ENCODE measurements at places on chromosomes 6 and 20.
A peak's percentile ranks its signal among the peaks of the same experiment; 100 is the strongest.

DNA sequence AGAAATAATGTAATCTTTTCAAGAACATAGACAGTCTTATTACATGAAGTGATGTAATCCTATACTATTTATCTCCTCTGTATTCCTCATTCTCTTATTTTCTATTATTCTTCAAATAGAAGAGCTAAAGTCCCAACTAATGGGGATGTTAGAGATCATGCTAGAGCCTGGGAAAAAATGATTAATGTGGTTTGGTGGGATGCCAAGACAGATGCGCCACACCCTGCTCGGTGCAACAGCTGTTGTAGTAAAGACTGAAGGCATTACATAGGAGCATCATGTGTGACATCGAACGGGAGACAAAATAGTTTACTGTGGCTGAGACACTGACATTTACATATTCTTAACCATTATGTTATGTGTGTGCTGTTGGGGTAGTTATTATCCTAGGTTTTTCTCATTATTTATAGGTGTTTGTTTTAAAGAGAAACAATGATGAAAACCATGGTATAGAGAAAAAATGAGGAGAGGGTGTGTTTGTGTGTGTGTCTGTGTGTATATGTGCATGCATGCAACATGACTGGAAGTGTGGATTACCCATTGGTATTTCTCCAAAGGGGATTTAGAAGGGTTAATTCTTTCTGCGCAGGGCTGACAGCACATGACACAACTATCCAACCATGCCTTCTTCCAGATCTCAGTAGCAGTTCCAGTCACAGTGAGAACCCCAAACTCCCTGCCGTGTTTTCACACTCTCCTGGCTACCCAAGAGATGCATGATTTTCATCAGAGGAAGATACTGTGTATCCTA is 155.3 kb downstream of the EYA4 start:
- no peak for DNase-seq

DNA sequence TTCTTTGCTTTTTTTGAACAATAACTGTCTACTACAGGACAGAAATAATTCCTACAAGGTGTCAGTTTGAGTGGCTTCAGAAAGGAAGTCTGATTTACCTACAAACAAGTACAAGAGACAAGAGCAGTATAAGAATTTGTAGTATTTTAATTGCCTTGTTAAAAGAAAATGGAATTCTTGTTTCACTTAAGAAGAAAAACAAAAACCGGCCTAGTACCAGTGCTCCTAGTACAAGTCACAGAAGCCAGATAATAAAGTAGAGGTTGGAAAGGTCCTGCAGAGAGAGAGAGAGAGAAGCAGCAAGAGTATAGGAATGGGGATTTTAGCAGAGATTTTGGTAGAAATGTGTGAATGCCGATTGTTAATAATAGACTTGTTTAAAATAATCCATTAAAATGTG is 6.4 kb downstream of the TAB2 start:
- DNase-seq, result no peak

DNA sequence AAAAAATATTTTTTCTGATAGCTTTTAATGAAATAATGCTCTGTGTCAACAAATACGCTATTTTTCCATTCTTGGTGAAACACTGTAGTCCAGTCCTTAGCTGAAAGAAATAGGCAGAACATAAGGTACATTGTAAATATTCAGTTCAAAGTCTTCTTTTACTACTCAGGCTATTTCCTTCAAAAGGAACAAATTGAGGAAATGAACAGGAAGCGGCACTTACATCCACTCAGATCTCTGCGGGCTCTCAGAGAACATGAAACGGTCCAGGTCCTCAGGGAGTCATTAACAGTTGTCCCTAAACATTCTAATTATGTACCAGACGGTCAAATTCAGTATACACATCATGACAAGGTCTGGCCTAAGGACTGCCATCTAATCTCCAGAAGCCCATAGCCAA is 212.6 kb downstream of the KIF16B start:
- DNase-seq, result no peak

DNA sequence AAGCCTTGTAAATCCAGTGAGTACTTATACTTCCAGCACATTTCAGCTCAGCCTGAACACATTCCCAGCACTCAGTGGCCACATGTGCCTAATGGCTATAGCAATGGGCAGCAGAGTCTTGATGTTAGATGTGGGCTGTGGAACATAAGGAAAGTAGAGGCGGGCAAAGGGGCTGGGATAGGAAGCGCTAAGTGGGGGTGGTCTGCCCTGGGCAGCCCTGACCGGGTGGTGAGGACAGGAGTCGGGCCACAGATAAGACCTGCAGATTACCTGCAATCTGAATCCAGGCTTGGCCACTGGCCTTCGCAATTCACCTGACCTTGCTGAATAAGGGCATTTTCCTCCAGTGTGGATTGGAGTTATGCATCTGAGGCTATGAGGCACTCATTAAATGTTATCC is 11.1 kb upstream of the HMGA1 start:
- DNase-seq, result no peak

- DNase-seq, result no peak
Observed at GRCh38 chr6:136066005-136066404, 184.1 kb downstream of the MTFR2 start.

GRCh38 chr6:160393891-160394653 is 45.9 kb downstream of the SLC22A3 start:
- DNase-seq, result no peak

- DNase-seq, result no peak
Observed at GRCh38 chr6:90237350-90237990, 59.2 kb downstream of the BACH2 start.

- no peak for DNase-seq
Observed at GRCh38 chr6:32212076-32212760, 11.6 kb downstream of the NOTCH4 start.

GRCh38 chr20:50790651-50791277 is 4.1 kb upstream of the BCAS4 start:
- DNase-seq, result peak; percentile 15

GRCh38 chr6:13360671-13361540 is 32.6 kb upstream of the TBC1D7 start:
- DNase-seq, result no peak

GRCh38 chr20:36728986-36729385 is 16.9 kb downstream of the NDRG3 start:
- DNase-seq, result no peak

DNA sequence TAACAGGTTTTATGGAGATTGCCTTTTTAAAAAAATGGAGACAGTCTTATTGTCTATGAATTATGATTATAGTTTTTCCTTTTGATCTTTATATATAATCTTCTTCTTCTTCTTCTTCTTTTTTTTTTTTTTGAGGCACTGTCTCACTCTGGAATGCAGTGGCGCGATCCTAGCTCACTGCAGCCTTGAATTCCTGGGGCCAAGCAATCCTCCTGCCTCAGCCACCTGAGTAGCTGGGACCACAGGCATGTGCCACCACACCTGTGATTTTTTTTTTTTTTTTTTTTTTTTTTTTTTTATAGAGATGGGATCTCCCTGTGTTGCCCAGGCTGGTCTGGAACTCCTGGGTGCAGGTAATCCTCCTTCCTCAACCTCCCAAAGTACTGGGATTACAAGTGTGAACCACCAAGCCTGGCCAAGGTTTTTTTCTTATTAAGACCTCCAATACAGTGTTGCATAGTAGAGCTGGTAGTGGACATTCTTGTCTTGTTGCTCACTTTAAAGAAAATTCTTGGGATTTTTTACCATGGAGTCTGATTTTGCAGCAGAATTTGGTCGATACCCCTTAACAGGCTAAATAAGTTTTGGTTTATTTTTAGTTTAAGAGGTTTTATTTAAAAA is 46.5 kb downstream of the STK4 start:
- DNase-seq, result no peak

- no peak for DNase-seq
Observed at GRCh38 chr20:6420336-6420735, 297.5 kb upstream of the FERMT1 start.

GRCh38 chr6:55174211-55175026 is at the start of gene HCRTR2:
Gene HCRTR2, plus strand, starts transcription at chr6:55174515. Its CDS starts 73 bp downstream, at chr6:55174588.
- no peak for DNase-seq

DNA sequence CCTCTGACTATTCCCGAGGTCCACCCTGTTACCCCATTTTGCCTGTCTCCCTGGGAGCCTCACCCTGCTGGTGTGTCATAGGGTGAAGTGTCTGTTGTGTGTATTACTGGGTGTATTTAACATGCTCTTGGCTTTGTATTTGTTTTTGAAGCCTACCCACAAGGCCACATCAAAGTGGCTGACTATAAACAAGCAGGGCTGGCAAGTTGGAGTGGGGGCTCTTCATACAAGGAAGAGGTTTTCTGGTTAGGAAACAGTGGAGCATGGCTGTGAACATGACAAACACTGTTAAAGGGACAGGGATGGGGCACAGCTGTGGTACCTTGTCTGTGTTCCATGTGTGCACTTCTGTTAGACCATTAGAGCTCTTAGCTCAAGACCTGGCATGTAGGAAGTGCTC is 26.3 kb downstream of the HECA start:
- DNase-seq, result no peak

- no peak for DNase-seq
Observed at GRCh38 chr20:62769346-62770071, 26.8 kb upstream of the MRGBP start.

- no peak for DNase-seq
Observed at GRCh38 chr6:134077301-134077700, 24.9 kb upstream of the SLC2A12 start.

DNA sequence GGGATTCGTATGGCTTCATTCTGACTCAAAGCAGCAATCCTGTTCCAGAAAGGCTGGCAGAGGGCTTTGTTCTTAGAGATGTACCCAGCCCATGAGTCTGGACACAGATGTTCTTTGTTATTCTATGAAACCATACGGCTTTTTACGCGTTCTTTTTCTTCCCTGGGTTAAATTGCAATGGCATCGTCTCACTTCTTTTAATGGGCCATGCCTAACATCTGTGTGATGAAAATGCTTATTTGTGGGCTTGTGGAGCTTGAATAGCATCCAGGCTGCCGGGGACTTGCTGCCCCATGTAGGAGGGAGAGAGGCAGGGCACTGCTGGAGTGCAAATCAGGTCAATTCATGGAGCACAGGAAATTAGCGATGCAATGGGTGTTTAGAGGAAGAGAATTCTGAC is 19.4 kb downstream of the FAM50B start:
- DNase-seq, result no peak

GRCh38 chr20:34401741-34402455 is 38.8 kb downstream of the ITCH start:
- DNase-seq, result no peak

GRCh38 chr20:4056880-4057279 is 41.5 kb upstream of the RNF24 start:
- no peak for DNase-seq

GRCh38 chr6:28863604-28864325 is 60.0 kb downstream of the TRIM27 start:
- DNase-seq, result peak; percentile 77

DNA sequence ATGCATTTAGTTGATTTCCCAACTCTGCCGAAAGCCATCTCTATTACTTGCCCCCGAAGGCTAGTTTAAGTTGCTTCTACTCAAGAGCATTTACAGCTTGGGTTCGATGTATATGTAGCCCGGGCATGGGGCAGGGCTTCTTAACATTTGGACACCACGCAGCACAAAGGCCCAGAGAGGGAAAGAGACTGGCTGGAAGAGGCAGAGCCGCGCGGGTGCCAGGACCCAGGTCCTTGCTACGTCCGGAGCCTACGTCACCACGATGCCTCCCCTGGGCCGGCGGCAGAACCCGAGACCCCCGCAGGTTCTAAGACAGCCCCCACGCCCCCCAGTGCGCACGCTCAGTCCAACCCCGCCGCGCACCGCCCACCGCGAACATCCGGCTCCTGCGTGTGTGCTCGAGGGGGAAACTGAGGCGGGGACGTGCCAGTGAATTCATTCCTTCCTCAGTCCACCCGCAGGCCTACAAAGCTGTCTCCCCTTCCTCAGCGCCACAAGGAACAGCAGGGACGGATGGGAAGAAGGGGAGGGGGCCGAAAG is 367 bp upstream of the PCIF1 start:
- DNase-seq, result peak; percentile 75

- no peak for DNase-seq
Observed at GRCh38 chr6:19181211-19181610, 656.0 kb upstream of the ID4 start.

DNA sequence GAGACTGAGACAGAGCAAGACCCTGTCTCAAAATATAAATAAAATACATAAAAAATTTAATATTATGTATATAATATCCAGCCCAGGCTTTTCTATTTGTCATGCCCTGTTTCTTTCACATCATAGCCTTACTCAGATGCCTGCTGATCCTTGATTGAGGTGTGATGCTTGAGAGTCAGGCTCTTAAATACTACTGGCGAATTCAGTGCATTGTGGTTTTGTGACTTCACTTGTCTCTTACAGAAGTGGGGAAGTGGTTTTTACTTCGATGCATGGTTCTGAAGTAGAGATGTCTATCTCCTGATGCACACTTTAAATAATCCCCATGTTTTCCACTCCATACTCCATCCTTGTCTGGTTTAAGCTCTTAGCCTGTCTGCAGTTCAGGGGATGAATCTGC is 29.1 kb downstream of the ASXL1 start:
- DNase-seq, result no peak

- no peak for DNase-seq
Observed at GRCh38 chr20:50837532-50838321, 42.9 kb downstream of the BCAS4 start.

DNA sequence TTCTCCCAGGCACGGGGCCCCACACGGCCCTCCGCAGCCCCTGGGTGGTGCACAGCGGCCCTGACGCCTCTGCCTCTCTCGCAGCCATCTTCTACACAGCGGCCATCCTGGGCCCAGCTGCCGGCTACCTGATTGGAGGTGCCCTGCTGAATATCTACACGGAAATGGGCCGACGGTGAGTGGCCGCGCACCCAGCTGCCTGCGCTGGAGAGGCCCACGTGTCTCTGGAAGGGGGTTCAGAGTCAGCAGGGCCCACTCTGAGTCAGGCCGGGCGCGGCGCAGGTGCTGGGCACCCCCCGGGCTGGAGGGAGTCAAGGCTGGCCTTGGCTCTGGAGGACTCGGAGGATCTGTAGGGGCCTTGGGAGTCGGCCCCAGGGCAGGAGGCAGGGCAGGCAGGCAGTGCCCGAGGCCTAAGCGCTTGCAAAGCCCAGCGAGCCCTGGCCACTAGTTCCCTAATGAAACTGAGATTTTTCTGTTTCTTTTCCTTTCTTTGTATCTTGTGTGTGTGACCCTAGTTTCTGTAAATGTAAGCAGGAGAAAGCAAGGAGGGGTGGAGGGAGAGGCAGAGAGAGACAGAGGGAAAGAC is 16.4 kb downstream of the SLCO4A1 start:
- no peak for DNase-seq

DNA sequence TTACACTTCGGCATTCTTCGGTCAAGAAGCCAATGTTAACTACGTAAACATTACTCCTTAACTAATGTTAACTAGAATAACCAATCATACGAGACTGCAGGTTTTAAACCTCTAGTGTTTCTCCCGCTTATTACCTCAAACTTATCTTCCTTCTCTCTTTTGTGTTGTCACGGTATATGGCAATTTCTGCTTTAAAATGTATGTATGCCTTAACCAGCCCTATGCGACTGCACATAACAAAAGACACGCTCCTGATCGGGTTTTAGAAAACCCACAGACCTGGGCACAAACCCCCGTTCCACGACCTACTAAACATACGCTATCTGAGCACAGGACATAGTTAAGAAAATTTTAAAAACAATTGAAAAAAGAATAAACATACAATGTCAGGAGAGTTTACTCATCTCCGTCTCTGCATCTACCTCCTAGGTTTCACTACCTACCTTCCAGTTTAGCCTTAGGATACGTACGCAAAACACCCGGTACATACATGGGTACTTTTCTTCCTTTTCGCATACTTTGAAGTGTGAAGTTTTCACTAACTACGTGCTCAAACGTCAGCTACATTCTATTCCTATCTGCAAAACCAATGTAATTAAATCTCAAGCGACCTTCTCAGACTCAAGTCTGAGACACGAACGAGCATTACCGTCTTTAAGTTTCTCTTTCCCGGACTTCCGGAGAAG is 1.1 kb downstream of the CD164 start:
- no peak for DNase-seq

GRCh38 chr20:3454831-3455230 is 16.0 kb upstream of the ATRN start:
- no peak for DNase-seq

All from NCI-H2081 (cell line).